Stimulated activated CD8-positive, alpha-beta memory T cell treated with anti-CD3 and anti-CD28 coated beads, Interleukin-2, amount 100 ng/mL, for 1 hour (primary cell): ENCODE measurements at places on chromosomes 12 and 14.

GRCh38 chr14:94971750-94972149 lies 185.6 kb downstream of the DICER1 start:
- DNase-seq, result no peak

DNA sequence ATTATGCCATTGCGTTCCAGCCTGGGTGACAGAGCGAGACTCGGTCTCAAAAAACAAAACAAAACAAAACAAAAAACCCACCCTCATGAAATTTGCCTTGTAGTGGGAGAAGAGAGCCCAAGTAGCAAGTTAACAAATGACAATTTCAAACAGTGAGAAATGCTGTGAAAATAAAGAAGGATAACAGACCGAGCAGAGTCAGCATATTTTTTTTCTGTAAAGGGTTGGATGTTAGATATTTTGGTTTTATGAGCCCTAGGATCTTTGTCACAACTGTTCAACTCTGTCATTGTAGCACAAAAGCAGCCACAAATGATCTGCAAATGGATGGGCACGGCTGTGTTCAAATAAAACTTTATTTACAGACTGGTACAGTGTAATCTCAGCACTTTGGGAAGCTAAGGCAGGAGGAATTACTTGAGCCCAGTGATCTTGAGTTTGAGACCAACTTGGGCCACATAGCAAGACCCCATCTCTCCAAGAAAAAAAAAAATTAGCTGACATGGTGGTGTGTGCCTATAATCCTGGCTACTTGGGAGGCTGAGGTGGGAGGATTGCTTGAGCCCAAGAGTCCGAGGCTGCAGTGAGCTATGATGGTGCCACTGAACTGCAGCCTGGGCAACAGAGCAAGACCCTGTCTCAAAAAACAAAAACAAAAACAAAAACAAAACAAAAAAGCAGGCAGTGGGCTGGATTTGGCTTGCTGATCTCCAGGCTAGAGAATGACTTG lies 117.1 kb downstream of the PTPN11 start:
- DNase-seq, result no peak

DNA sequence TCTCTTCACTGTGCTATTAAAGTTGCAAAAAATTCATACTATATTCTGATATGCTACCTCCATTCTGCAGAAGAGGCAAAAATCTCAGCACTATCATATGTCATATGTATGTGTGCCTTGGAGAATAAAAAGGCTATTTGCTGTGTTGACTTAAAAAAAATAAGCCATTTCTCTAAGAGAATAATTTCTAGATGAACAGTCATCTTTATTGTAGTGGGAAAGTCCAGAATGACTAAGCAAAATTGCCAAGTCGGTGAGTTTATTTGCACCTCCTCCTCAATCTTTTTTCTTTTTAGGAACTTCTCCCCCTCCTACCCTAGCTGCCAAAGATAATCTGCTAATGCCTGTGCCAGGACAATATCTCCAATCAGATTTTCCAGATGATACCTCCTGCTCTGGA lies 353.8 kb upstream of the FAR2 start:
- no peak for DNase-seq

DNA sequence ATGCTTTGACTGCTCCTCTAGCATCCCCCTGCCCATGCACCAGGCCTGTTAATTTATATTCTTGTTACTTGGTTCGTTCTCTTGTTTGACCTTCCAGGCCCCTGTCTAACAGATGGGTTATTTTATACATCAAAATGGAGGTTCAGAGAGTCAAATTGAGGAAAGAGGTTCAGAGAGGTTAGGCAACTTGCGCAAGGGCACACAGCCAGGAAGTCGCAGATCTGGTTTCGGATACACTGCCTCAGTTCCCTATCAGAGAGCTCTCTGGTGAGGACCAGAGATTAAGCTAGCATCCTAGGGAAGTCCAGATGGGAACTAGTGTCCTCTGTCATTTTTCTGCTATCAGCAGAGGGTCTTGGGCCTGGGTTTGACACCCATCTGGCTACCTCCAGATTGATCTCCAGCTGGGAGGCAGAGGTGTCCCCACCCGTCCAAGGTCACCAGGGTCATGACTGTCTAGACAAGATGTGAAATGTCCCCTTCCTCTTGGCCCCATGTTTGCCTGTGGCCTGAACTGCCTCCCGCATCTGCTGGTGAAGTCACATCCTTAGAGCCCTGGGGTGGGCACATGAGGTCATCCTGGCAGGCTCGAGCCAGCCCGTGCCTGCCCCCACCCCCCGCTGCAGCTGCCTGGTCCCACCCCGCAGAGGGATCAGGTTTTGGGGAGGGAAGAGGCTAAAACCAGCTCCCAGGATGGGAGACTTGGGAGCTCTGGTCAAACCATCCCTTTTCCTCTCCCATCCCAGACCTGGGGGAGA lies 84.3 kb upstream of the NCOR2 start:
- no peak for DNase-seq
